ENCODE measurements at places on chromosomes 6 and 20.

DNA sequence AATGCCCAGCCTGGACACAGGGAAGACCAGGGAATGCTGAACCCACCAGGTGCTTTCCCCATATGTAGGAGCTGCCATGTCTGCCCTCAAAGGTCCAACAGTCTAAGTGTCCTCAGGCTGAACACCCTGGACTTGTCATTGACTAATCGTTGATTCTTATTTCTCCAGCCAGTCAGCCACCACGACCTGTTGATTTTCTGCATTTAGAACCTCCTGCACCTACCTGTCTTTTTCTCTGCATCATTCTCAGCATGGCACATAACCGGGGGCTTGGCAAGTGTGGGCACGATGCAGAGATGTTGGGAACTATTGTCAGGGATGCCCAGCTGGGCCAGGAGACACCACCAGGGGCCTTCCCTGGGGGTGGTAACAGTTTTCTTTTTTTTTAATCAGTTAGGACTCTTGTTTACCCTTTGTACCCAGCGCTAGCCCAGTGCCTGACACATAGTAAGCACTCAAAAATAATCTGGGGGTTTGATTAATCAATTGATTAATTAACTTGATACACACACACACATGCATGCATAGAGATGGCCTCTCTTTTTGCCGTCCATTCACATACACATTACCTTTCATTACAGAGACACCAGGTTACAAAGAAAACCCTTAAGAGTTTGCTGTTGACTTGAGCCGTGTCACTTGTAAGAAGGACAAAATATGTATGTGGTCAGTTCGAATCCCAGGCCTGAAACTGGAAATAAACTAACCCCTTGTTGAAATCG lies 29.0 kb upstream of the SCUBE3 start:
- no peak for DNase-seq

DNA sequence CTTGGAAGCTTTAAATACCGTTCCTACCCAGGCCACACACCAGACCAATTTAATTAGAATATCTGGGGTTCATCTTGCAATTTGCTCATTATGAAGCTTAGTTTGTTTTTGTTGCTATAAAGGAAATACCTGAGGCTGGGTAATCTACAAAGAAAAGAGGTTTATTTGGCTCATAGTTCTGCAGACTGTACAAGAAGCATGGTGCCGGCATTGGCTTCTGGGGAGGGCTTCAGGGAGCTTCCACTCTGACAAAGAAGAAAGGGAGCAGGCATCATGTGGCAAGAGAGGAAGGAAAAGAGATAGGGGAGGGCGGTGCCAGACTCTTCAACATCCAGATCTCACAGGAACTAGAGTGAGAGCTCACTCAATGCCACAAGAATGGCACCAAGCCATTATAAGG lies 73.6 kb downstream of the RNF182 start:
- DNase-seq: no peak

GRCh38 chr6:81864124-81864523 lies 111.6 kb upstream of the TENT5A start:
- no peak for DNase-seq

DNA sequence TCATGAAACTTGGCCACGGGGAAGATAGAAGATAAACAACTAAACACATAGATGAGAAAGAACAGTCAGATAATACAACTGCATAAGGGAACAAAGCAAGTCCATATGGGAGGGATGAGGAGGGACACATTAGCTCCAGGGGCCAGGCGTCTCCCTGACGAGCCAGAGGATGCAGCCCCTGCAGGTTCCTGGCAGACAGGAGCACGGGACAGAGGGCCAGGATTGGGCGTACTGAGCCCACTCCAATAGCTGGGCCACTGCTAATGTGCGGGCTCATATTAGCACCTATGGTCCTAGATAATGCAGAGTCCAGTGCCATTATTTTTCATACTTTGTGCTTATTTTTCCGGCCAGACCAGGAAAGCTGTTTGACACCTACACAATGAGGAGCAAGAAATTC lies 182.9 kb downstream of the ANKRD60 start:
- no peak for DNase-seq

- no peak for DNase-seq
These were observed 3.3 kb downstream of the FAM162B start for GRCh38 chr6:116762235-116762634.

- no peak for DNase-seq
These were observed 198.9 kb downstream of the MTFR2 start for GRCh38 chr6:136051140-136051775.

DNA sequence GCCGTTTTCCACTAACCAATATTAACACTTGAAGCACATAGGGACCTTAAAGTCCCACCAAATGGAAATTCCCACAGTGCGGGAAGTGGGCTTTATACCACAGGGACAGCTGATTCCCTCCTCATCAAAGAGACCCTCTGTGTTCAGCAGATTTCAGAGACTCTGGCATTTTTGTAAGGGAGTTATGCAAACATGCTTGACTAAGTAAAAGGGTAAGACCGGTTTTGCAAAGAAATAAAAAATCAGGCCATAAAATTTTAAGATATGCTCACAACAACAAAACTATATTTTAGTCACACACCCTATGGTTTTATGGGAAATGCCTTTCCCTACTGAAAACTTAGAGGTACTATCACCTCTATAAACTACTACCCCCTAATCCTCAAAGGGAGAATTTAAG lies 45.4 kb upstream of the SPTLC3 start:
- no peak for DNase-seq

- no peak for DNase-seq
These were observed 16.1 kb downstream of the FBXO30 start for GRCh38 chr6:145798530-145798929.

GRCh38 chr20:22213271-22213670 lies 371.1 kb downstream of the FOXA2 start:
- DNase-seq: no peak

DNA sequence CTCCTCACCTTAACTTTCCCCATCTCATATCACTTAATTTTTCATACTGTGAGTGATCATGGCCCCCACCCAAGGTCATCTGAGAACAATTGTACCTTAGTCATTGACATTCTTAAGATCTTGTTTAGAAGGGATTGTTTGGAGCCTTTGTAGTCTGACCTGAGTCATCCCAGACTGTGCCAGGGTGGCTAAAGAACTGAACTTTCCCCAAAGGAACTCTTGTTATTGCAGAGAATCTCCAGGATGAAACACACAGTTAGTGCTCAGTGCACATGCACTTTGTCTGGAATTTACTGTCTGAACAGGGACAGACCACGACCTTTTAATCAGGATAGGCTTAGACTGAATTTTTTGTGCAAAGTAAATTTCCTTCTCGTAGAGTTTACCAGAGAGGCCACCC lies 112.6 kb upstream of the CCN2 start:
- no peak for DNase-seq

DNA sequence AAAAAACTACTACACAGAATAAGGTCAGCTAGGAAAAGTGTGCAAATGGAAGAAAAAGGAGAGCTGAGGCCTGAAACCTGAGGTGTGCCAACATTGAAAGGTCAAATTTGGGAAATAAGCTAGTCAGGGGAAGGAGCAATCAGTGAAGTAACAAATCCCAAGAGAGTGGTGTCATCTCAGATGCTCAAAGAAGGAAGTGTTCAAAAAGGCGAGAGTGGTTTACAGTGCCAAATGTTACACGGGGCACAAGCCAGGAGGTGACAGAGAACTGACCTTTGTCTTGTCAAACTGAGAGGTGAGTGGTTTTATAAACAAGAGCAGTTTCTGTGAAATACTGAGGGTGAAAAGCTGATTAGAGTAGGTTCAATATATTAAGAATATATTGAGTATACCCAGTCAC lies 83.0 kb upstream of the TCF21 start:
- no peak for DNase-seq

DNA sequence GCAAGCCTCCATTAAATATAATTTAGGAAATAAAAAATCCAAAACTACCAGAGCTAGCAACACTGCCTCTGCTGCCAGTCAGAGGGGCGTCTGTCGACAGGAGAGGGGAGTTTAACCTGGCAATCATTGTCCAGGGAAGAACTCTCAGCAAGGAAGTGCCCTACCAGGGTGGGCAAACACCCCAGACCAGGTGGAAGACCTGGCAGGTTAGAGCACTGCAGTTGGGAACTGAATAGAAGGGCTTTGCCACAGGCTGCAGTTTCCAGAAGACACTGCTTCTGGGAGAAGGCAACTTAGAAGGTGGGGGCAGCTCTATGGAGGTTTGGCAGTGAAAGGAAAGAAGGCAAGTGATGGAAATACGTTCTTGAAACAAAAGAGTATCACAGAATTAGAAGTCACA lies 11.5 kb downstream of the NAPB start:
- DNase-seq: no peak

GRCh38 chr6:167666571-167667203 lies 160.0 kb upstream of the AFDN start:
- no peak for DNase-seq

DNA sequence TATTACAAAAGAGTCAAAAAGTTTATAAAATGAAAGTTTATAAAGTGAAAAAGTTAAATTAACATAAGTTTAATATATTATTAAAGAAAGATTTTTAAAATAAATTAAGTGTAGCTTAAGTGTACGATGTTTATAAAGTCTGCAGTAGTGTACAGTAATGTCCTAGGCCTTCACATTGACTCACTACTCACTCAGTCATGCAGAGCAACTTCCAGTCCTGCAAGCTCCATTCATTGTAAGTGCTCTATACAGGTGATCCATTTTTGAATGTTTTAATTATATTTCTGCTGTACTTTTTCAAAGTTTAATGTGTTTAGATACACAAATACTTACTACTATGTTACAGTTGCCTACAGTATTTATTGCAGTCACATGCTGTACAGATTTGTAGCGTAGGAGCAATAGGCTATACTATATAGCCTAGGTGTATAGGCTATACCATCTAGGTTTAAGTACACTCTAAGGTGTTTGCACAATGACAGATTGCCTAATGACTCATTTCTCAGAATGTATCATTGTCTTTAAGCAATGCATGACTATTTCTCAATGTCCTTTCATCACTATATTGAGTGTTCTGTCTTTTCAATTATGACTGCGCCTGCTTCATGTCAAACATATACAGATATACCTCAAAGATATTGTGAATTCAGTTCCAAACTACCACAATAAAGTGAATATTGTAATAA lies 1110.3 kb upstream of the MAP3K7 start:
- DNase-seq: no peak

DNA sequence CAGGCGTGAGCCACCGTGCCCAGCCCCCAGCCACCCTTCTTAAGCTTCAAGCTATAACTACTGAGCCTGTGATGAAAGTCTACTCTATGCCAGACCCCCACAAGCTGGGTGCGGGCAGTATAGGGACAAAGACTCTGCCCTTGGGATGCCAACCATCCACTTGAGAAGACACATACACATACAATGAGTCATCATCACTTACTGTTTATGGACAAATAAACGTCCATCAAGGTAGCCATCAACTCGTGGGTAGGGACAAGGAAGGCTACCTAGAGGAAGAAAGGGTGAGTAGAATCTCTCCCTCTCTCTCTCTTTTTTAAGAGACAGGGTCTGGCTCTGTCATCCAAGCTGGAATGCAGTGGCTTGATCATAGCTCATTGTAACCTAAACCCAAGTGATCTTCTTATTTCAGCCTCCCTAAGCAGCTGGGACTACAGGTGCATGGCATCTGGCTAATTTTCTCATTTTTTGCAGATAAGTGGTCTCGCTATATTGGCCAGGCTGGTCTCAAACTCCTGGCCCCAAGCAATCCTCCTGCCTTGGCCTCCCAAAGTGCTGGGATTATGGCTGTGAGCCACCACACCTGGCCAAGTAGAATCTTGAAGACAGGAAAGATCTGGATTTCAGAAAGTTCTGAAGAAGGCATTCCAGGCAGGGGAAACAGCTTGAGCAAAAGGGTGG lies 2.6 kb upstream of the TP53INP2 start:
- no peak for DNase-seq

DNA sequence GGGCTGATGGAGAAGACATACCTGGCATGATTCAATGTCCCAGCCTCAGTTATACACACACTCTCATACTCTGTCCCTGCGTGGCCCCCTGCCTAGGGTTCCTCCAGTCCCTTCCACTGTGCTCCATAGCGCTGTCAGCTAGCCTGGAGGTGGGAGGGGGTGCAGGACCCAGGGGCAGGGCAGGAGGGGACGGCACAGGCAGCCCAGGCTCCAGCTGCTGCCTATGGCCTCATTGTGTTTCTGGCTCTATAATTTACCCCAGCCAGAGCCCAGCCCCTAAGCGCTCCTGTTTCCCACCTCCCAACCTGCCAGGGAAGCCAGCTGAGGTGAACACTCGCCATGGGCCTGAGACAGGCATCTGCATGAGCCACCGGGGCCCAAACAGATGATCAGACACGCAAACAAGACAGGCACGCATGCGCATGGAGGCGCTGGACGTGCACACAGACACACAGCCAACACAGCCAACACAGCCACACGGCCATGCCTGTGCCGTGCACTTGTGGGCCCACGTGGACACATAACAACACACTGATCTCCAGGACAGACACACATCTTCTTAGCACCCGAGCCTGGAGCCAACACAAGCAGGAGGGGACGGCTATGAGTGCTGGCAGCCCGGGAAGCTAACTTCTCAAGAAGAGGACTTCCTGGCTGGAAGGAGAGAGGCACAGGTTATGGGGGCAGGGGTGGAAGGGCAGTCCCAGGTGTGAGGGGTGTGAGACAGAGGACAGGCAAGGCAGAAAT lies 124.9 kb downstream of the GRM4 start:
- no peak for DNase-seq

GRCh38 chr6:116316772-116317467 lies 37.2 kb upstream of the TSPYL1 start:
- DNase-seq: no peak

DNA sequence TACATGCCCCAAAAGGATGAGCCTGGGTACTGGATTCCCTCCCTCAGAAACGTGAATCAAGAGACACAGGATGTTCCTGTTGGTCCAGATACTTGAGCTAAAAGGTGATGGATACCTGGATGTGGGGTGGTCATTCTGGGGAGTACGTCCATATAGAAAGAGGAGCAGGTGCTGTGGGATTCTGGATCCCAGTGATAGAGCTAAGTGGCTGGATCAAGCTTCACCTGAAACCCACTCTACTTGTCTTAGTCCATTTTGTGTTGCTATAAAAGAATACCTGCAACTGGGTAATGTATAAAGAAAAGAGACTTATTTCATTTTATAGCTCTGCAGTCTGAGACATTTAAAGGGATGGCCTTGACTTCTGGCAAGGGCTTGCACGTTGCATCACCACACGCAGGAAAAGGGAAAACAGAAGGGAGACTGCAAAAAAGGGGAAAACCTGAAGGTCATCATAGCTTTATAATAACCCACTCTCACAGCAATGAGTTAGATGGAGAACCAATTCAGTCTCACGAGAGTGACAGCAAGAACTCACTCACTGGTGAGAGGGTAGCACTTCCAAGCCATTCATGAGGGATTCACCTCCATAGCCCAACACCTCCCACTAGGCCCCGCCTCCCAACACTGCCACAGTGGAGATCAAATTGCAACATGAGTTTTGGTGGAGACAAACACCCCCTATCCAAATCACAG lies 31.2 kb downstream of the RIPOR3 start:
- DNase-seq: no peak

- no peak for DNase-seq
These were observed 116.9 kb upstream of the EMILIN3 start for GRCh38 chr20:41483553-41483930.

- DNase-seq: no peak
These were observed 122.6 kb upstream of the IFNGR1 start for GRCh38 chr6:137341681-137342195.
